ENCODE measurements at places on chromosomes 1 and 21.

DNA sequence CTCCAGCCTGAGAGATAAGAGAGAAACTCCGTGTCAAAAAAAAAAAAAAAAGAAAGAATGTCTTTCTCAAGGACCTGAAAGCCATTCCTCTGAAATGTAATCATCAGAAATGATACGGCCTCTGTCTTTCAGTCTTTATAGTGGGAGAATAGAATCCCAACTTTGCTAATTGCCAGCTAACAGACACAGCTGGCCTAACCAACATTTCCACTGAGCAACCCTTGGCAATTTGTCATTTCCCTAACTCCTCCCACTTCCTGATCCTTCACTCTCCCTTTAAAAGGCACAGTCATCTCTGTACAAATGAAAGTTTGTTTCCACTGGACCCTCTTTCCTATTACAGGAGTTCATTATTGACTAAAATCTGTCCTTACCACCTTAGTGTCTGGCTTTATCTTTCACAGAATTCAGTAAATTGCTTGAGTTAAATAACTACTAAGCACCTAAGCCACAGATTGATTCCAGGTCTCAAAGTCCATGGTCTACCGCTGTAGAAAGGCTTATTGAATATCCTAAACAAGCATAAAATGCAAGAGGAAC, 4.3 kb upstream of the CBR1 start:
- no peak for DNase-seq

DNA sequence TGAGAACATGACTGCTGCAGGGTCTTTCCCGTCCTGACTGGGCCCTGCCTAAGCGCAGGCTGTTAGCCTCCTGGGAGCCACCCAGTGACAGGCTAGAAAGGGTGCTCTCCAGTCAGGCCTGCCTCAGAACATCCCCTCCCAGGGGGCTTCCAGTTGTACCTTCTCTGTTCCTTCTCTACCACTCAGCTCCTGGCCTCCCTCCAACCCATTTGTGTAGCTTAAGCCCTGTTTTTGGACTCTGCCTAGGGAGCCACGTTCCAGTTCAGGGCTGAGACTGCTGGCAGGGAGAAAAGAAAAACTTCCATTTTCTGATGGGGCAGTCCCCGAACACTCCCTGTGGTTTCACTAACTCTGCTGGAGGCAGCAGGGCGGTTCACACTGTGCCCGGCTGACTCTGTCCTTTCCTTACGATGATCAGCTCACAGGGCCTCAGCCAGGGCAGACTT, 15.3 kb upstream of the POU3F1 start:
- DNase-seq, result no peak

GRCh38 chr21:46131588-46131837, 23.9 kb downstream of the FTCD start:
- DNase-seq, result no peak

GRCh38 chr1:81021134-81021533, 779.6 kb upstream of the ADGRL2 start:
- no peak for DNase-seq

GRCh38 chr1:111193712-111194480, 6.5 kb downstream of the DENND2D start:
- DNase-seq, result no peak

GRCh38 chr1:31155216-31155806, 84.4 kb downstream of the NKAIN1 start:
- peak; percentile 69 for DNase-seq

DNA sequence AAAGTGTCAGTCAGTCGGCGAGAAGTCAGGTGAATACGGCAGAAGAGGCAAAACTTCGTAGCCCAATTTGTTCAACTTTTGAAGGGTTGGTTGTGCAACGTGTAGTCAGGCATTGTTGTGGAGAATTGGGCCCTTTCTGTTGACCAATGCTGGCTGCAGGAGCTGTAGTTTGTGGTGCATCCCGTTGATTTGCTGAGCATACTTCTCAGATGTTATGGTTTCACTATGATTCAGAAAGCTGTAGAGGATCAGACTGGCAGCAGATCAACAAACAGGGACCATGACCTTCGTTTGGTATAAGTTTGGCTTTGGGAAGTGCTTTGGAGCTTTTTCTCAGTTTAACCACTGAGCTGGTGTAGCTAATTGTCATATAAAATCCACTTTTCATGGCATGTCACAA, 190.2 kb upstream of the ADAMTS5 start:
- no peak for DNase-seq

DNA sequence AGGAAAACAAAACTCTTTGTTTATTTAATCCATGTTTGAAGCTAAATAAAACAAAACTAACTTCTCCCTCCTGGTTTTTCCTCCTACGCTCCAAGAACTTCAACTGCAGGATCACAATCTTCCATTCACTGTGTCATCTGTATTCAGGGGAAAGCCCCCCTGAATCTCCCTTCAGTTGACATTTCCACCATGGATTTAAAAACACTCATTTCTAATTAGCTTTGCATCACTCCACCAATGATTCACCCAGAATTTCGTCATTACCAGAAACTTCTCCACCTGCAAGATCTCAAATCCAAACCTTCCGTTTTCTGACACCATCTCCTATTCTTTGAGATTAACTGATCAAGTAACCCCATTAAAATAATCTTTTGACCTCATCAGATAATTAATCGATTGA, 10.9 kb upstream of the RGS5 start:
- no peak for DNase-seq

- DNase-seq, result no peak
Measured at GRCh38 chr1:36436821-36437220, 13.4 kb downstream of the OSCP1 start.

- no peak for DNase-seq
Measured at GRCh38 chr1:13901039-13901438, 201.1 kb downstream of the PRDM2 start.

DNA sequence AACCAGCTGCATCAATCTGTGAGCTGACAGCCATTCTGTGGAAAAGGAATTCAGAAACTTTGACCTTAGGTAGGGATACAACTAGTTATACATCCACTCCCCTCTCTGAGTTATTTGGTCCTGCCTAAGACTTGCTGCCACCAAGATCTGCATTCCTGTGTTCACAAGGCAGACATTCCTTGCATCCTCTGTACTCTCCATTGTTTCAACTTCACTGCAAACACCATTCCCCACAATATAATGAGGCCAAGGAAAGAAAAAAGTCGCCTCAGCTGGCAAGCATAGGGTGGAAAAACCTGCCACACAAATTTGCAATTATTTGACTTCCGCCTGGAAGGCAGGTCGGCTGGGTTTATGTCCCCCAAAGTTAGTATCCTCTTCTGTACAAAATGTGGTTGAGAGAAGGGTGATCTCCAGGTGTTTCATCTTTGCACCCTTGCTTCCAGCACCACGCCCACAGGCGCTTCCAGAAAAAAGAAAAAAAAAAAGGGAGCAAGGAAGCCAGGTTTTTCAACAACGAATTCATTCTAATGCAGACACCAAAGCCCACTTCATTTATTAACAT, 676 bp upstream of the CTTNBP2NL start:
- DNase-seq, result no peak

GRCh38 chr1:33462405-33463164, 9.9 kb upstream of the ZSCAN20 start:
- no peak for DNase-seq

- no peak for DNase-seq
Measured at GRCh38 chr1:247638011-247638410, 32.6 kb downstream of the OR2G3 start.

DNA sequence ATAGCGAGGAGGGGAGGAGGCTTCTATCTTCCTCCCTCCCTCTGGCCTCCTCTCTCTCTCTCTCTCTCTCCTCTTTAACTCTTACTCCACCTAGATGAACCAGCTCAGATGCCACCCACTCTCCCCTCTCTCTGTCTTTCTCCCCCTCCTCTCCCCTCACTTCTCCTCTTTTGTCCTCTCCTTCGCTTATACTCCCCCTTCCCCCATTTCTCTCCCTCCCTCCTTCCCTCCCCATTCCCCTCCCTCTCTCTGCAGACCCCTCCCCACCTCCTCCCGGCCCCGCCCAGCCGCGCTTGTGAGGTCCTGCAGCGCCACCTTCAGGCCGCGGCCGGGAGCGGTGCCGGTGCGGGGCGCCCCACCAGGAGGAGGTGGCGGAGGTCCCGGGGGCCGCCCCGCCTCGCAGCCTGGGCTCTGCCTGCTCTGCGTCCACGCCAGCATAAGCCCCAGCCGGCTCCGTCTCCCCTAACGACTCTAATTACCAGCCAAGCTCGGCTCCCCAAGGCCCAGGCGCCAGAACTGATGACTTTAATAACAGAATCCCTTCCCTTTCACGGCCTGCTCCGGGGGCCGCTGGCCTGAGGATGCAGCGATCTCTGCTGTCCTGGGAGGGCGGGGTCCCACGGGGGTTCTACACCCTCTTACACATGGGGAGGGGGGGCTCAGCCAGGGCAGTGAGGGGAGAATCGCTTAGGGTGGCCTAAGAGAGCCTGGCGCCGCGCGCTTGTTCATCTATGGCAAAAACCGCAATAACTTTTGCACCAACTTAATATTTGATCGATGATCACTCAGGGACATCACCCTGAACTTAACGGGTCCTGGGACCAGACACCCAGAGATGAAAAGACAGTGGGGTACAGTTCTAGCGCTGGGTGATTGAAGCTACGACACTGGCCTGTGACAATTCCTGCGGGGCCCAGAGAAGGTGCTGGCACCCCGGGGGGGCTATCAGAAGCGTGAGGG, 637.3 kb downstream of the MATN1 start:
- peak; percentile 86 for DNase-seq

- DNase-seq, result peak; percentile 16
Measured at GRCh38 chr21:46323227-46323709, 402 bp downstream of the C21orf58 start.

DNA sequence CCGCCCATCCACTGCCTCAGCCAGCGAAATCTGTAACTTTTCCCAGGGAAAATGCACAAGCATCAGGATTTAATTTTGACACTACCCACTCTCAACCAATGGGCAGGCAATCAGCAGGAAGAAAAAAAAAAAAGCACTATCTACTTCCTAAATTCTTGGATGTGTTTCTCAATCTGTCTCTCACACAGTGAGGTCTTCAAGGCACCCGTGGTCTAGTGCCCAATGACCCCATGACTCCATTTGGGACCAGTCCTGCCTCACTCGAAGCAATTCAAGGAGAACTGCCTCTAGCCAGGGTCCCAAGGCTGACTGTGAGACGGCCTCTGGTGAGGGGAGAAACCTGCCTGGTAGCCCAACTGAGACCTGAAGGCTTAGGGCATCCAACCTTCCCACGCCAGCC, 35.9 kb downstream of the CSF1 start:
- DNase-seq, result no peak

GRCh38 chr1:66732407-66733166, 19.7 kb upstream of the DYNLT5 start:
- DNase-seq, result no peak

DNA sequence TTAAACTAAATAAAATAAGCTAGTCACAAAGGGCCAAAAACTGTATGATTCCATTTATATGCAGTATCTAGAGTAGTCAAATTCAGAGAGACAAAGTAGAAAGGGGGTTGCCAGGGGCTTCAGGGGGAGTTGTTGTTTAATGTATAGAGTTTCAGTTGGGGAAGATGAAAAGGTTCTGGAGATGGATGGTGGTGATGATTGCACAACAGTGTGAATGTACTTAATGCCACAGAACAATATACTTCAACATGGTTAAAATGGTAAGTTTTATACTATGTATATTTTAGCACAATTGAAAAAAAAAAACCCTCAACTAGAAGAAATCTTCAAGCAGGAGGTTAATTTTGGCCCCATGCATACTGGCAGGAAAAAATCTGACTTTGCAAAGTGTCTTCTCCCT, 24.3 kb downstream of the VAV3 start:
- DNase-seq, result no peak

DNA sequence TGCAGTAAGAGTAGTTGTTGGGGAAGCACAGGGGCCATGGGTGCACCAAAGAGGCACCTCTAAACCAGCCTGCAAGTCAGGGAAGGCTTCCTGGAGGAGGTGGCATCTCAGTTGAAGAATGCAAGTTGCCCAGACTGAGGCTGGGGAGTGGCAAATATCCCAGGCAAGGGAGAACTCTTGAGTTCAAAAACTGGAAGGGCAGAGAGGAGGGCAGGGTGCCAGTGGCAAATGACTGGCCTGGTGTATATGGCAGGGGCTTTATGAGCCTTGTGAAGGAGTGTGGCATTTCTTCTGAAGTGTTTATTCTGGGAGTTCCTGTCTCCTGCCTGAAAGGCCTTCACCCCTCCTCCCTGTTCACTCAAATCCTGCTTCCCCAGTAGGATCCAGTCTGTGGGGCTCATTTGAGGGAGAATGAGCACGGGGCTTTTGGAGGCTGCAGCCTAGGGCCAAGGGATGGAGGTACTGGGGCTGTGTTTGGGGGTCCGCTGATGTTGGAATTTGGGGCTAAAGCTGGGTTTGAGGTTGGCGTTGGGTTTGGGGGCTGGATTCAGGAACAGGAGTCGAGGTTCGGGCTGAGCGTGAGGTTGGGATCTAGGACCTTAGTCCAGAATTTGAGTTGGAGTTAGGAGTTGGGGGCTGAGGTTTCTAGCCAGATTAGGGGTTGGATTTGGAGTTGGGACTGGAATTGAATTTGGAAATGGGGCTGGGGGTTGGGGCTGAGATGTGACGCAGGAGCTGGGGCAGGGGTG, at the start of gene TMEM125:
Gene TMEM125 (plus strand): TSS at position 357 of the 749 bp plus-strand sequence. CDS start 2,740 bp downstream, outside the sequence.
- DNase-seq, result no peak

- DNase-seq, result no peak
Measured at GRCh38 chr1:11559591-11559970, 80.6 kb downstream of the DISP3 start.

GRCh38 chr1:168513656-168514404, 30.0 kb downstream of the XCL2 start:
- DNase-seq, result no peak

- no peak for DNase-seq
Measured at GRCh38 chr1:91070298-91070697, 48.5 kb upstream of the ZNF644 start.

GRCh38 chr1:155014709-155015508, 12.3 kb downstream of the ZBTB7B start:
- DNase-seq, result no peak

GRCh38 chr1:145706086-145706664, 993 bp downstream of the PDZK1 start:
- DNase-seq, result no peak

DNA sequence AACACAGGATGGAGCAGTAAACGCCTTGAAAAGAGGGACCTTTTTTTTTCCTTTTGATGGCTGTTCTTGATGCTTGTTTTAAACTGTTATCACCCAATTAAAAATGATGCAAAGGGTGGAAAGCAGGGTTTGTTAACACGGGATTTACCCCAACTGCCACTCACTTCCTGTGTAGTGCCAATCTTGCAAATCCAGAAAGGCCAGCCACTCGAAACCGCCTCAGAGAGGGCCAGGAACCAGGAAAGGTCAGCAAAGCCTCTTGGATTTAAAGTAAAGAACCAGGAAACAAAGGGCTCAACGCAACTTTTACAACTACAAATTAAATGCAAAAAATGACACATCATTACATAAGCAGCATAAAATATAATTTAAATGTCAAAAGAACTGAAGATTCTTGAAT, 347.4 kb downstream of the PDE4B start:
- no peak for DNase-seq
